Upper lobe of left lung (tissue), 6 donors: ENCODE measurements at places on chromosomes 5 and 9. TPM values are rescaled to one million over a fixed set of nuclear protein-coding genes. Genes with fewer than 3 reads are reported as not detected.

The RGMB gene
- 20.6 TPM for total RNA-seq

DNA sequence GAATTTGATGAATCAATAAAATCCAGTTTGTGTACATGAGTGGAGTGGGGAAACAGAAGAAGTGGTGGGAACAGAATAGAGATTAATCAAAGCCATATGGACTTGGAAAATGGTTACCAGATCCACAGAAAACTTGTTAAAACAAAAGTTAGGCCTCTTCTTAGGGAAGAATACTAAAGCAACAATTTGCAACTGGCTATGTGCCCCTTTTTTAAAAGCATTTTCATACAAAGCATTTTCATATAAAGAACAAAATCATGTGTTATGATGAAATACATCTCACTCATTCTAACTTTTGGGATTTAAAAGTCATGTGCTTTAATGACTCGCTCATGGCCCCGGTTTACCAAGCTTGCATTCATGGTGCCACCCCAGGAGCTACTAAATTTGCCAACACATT is 276.9 kb downstream of the EFNA5 start:
- DNase-seq, result no peak

The TXNDC8 gene
- total RNA-seq, result not detected

DNA sequence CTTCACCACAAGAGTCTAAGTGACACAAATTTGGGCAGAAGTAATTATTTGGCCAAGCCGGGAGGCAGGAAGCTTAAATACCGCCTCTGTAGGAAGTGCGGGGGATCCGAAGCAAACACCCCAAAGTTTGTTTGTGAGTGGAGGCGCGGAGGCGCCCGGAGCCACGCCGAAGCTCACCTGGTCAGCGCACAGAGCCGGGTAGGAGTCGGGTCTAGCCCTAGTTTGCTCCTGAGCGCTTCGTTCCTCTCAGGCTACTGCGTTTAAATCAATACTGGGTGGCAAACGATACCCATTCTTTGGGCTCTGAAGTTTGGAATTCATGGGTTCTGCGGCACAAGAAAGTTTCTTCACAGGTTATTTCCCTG is 855 bp downstream of the MCC start:
- peak; percentile 60 for DNase-seq

GRCh38 chr9:134814598-134815215 is 65.9 kb upstream of the FCN2 start:
- peak; percentile 52 for DNase-seq

- DNase-seq, result no peak
Observed at GRCh38 chr5:132751444-132751843, 4.2 kb downstream of the CCNI2 start.

- peak; percentile 75 for DNase-seq
Observed at GRCh38 chr9:133513214-133514100, 11.3 kb downstream of the MYMK start.

The FBP2 gene
- total RNA-seq, result 0.49 TPM

DNA sequence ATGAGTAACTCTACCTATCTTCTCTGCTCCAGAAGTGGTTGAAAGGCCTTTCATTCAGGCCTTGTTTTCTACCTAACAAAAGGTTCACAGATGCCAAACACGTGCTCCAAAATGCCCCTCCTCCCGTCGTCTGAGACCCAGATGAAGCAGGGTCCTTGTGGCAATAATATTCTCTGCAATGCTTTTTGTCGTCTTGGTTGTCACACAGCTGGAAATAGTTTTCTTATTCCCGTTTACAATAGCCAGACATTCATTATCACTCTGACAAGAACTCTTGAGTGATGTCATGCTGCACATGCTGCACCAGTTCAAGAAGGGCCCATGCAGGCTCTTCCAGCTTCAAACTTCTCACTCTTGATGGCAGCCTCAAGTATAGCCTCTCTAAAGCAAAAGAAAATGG is 7.8 kb downstream of the LPAR1 start:
- no peak for DNase-seq

DNA sequence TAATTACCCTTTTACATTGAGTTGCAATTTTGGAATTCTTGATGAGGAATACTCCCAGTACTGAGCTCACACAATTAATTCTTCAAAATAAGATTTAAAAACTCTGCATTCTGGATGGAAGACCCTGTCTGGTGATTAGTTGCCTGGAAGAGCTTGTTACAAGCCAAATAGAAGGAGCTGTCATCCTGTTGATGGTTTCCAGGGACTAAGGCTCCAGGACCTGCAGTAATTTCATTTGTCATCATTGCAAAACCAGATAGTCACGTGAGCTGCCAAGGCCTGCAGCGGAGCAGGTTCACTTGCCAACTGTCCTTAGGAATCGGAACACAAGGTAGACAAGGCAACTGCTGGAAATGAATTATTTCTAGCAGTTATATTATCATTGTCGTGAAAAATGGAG is 597.7 kb downstream of the CCDC171 start:
- no peak for DNase-seq

- DNase-seq, result no peak
Observed at GRCh38 chr5:75681125-75681830, 36.0 kb downstream of the POC5 start.

GRCh38 chr5:37054391-37054790 is 177.8 kb downstream of the NIPBL start:
- DNase-seq, result no peak

DNA sequence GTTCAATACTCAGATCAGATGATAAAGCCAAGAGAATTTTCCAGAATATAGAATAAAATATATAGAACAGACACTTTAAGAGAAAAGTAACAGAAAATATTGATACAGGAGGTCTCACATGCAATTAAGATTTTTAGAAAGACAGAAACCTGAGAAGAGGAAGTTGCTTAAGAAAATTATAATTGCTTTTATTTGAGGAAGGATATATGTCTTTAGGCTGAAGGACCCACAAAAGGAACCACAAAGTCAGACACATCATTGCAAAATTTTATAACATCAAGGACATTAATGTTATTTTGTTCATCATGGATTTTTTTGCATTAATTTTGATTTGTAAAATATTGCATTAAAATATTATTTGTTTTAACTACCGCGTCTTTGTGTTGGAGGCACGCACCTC is 141.5 kb downstream of the FSTL4 start:
- DNase-seq, result no peak

The PPP3R2 gene
- not detected for total RNA-seq

The PCDHB16 gene
- 1.6 TPM for total RNA-seq

DNA sequence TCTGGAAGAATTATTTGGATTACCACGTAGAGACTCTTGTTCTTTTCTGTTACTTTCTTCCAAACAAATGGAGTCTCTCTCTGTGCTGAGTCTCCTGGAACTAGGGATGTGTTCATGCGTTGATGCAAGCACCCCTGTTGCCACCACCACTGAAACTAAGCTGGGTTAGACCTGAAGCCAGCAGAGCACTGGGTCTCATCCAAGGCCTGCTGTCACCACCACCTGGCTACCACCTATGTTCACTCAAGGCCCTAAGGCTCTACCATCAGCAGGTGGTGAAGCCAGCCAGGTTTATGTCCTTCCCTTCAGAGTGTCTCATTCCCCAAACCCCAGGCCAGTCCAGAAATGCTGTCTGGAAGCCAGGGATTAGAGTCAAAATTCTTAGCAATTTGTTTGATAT is 13.3 kb downstream of the RIC1 start:
- DNase-seq, result no peak

DNA sequence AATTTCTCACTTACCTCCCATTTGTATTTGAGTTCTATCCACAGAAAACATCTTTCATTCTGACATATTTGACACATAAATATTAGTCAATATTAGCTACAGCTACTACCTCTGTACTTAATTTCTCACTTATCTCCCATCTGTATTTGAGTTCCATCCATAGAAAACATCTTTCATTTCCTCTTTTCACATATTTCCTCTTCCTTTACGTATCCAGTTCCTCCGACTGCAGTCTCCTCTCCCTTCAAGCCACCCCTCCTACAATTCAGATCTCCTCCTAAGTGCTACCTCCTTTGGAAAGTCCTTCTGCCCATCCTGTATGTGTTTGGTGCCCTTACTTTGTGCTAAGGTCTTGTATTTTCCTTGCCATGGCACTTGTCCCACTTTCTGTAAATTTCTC is 1.6 kb downstream of the SREK1IP1 start:
- no peak for DNase-seq

The SLC1A1 gene
- 58.0 TPM for total RNA-seq

The SERINC5 gene
- 62.4 TPM for total RNA-seq

The OR1J2 gene
- total RNA-seq, result not detected

The SCGB3A1 gene
- total RNA-seq, result 306 TPM

GRCh38 chr9:124797343-124798103 is 20.6 kb downstream of the OLFML2A start:
- DNase-seq, result no peak

DNA sequence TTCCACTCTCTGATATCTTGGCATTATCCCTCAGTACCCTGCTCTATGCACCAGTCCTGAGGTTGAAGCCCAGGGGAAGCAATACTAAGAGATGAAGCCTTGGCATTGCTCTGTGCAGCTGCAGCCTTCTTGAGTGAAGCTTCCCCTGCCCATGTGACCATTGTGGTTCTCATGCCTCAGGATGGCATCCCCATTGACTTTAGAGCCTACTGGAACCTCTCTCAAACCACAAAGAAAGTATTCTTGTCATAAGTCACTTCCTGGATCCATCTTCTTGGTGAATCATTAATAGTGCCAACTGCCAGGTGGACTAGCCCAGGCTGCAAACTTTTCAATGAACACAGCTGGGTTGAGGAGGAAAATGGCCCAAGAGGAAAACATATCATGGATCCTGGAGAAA is 283.9 kb upstream of the RFX3 start:
- DNase-seq, result no peak
